ENCODE measurements at places on chromosomes 5 and 9.

GRCh38 chr5:83077662-83078261, 415 bp downstream of the XRCC4 start:
- no peak for DNase-seq

DNA sequence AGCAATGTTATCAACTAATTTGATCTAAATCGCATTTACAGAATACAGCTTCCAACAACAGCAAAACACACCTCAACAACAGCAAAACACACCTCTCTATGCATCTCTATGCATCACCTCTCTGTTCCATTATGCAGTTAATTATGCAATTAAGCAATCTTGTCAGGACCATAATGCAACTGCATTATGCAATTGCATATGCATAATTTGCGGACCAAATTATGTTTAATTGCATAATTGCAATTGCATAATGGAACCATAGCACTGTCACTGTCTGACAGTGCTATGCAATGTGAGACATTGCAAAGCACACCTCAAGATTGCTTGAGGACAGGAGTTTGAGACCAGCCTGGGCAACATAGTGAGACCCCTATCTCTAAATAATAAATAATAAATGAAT, 80.4 kb upstream of the PRSS3 start:
- no peak for DNase-seq

DNA sequence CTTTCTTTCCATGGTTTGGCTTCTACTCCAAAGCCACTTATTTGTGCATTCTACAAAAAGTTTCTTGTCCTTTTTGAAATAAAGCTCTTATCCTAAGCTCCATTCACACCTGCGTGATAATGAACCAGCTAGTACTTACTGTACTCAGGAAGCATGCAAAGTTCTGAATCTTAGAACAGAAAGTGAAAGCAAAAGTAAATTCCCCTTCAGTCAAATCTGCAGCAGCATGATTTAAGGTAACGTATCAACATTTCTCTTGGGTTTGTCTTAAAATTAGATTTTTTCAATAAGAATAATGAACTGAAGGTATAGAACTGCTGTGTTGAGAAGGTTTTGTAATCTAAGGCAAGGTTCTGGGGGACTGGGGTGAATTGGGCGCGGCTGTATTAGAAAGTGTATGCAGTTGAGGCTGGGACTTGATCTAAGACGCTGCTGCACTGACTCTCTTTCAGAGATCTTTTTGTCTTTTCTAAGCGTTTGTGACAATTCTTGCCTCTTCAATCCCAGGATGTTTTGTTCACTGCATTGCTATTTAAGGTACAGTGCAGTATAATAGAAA, at the start of gene ERAP2:
Gene ERAP2 (plus strand): TSS at position 209 of the 559 bp plus-strand sequence. CDS start 3,186 bp downstream, outside the sequence.
- DNase-seq, result no peak

GRCh38 chr5:51242456-51242855, 140.8 kb upstream of the ISL1 start:
- DNase-seq, result no peak

DNA sequence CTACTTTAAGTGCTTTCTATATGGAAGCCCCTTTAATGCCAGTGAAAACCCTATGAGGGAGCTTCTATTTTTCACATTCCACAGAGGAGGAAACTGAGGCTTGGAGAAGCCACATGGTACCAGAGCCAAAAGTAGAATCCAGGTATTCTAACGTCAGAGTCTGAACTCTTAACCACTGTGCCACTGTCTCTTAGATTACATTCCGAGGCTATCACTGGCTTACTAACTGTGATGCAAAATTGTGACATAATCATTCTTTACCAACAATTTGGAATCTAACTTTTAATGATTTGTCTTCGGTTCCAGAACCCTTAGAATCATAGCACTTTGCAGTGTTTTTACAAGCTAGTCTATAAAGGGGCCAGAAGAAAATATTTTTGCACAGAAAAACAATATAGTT, 59.2 kb downstream of the SLC1A3 start:
- no peak for DNase-seq

DNA sequence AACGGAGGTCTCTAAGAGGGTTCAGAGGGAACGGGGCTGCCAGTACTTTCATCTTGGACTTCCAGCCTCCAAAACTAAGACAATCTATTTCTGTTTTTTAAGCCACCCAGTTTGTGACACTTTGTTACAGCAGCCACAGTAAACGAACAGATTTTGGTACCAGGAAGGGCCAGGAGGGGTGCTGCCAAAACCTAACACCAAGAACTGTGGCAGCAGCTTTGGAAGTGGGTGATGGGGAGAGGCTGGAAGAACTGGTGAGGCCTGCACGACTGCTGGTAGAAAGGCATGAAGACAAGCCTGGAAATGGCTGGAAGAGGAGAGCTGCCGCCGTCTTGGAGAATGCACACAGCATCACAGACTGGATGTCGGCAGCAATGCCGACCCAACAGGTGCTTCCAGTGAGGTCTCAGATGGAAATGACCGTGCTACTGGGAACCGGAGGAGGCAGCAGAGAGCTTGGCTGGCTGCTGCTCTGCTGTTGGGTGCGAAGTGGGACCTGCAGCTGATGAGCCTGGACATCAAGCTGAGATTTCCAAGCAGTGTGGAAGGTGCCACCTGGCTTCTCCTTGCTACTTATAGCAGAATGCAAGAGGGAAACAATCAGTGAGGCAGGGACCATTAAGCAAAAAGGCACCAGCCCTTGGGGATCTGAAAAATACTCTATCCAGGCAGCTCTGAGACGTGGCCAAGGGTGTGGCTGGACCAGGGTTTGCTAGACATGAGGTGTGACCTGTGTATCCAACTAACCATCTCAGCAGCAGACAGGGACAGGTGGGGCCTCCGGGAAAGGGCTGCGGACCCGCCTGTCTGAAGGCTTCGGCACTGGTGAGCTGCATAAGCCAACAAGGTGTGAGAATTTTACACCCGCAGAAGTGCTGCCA, 4.7 kb upstream of the TMEM210 start:
- DNase-seq, result peak; percentile 98

- DNase-seq, result no peak
These were observed 29.6 kb downstream of the NOTCH1 start for GRCh38 chr9:136516191-136516654.

DNA sequence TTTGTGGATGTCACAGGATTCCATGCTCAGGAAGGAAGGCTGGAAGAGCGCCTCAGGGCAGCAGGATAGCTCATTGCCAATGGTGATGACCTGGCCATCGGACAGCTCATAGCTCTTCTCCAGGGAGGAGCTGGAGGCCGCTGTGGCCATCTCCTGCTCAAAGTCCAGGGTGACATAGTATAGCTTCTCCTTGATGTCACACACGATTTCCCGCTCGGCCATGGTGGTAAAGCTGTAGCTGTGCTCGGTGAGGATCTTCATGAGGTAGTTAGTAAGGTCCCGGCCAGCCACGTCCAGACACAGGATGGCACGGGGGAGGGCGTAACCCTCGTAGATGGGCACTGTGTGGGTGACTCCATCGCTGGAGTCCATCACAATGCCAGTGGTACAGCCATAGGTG, 24.3 kb upstream of the RAPGEF6 start:
- DNase-seq, result no peak

GRCh38 chr9:86674487-86674886, 272.8 kb downstream of the GAS1 start:
- no peak for DNase-seq

DNA sequence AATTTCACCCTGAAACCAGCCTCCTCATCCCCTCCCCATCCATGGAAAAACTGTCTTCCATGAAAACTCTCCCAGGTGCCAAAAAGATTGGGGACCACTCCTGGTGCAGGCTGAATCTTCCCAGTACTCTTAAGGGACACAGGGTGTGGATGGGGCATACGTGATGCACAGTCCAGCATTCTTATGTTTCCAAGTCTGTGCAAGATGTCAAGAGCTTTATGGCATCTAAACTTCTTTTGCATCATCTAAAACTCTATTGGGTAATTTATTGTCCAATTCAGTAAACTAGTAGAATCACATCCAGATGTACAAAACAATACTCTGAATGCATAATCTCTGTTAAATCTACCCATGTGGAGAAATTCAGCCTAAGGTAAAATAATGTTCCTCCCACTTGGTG, 9.3 kb upstream of the FGD3 start:
- no peak for DNase-seq

- DNase-seq, result no peak
These were observed 45.5 kb upstream of the SLC2A8 start for GRCh38 chr9:127351182-127352166.

Measured in 8988T (cell line).